ENCODE measurements at places on chromosomes 3 and 15.
A peak's percentile ranks its signal among the peaks of the same experiment; 100 is the strongest.

- no peak for DNase-seq
- H3K4me1 ChIP-seq = no peaks in the 10 kb centered on the region
- H3K27me3 ChIP-seq = no peaks in the 10 kb centered on the region
- H3K27ac ChIP-seq = no peak overlapping the region
- no peaks in the 10 kb centered on the region for H3K36me3 ChIP-seq
- no peak overlapping the region for H3K4me3 ChIP-seq
Observed at GRCh38 chr15:28929200-28929599, 43.4 kb downstream of the APBA2 start.

GRCh38 chr3:38059591-38059990 is 20.6 kb downstream of the DLEC1 start:
- H3K27ac ChIP-seq = no peak overlapping the region
- no peaks in the 10 kb centered on the region for H3K4me1 ChIP-seq
- no peaks in the 10 kb centered on the region for H3K27me3 ChIP-seq
- H3K36me3 ChIP-seq = no peaks in the 10 kb centered on the region

- no peaks in the 10 kb centered on the region for H3K36me3 ChIP-seq
- H3K4me3 ChIP-seq = no peak overlapping the region
- no peaks in the 10 kb centered on the region for H3K4me1 ChIP-seq
- no peak for DNase-seq
- H3K27ac ChIP-seq = no peak overlapping the region
Observed at GRCh38 chr3:280681-281080, 84.1 kb downstream of the CHL1 start.

GRCh38 chr3:133112666-133113065 is 74.5 kb downstream of the TMEM108 start:
- peaks cover 4% of the 10 kb centered on the region for H3K27me3 ChIP-seq
- no peaks in the 10 kb centered on the region for H3K4me1 ChIP-seq
- H3K27ac ChIP-seq = no peak overlapping the region
- DNase-seq = no peak

- peaks cover 93% of the 10 kb centered on the region for H3K27me3 ChIP-seq
- peak; percentile 39 for DNase-seq
- no peak within 1 kb of the TSS for H3K27ac ChIP-seq
- H3K4me3 ChIP-seq = peak within 1 kb of the TSS; percentile 37
Observed at GRCh38 chr15:92393071-92393979, at the start of gene ST8SIA2. TSS of gene ST8SIA2 (plus strand) at chr15:92393881. CDS start at chr15:92394065, 184 bp downstream.

DNA sequence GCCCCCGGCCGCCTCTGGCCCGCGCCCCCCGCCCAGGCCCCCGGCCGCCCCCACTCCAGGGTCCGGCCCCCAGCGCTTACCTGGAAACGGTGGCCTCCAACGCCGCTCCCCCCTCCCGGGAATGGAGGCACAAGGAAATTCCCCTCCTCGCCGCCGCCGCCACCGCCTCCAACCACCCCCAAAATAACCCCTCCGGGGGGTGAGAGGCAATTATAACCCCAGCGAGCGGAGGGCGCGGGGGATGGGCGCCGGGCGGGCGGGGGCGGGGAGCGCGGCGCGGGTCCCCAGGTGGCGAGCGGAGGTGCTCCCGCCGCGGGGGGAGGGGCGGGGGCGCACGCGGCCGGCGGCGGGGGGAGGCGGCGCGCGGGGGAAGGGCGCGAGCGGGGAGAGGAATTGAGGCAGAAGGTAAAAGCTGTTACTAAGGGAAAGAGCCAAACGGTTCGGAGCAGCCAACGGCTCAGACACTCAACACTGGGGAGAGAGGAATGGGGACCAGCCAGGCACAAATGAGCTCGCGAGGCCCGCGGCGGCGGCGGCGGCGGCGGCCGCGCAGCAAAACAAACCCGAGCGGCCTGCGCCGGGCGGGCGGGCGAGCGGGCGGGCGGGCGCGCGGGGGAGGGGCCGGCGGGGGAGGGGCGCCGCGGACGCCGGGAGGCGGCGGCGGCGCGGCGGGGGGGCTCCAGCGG is at the start of gene TBL1XR1:
Gene TBL1XR1, minus strand, starts transcription at position 442 of the 686 bp plus-strand sequence. CDS start 132,505 bp downstream, outside the sequence.
- no peaks in the 10 kb centered on the region for H3K27me3 ChIP-seq
- peaks cover 29% of the 10 kb centered on the region for H3K4me1 ChIP-seq
- DNase-seq = peak; percentile 96
- peak within 1 kb of the TSS; percentile 79 for H3K4me3 ChIP-seq
- H3K36me3 ChIP-seq = no peaks in the 10 kb centered on the region
- peak within 1 kb of the TSS; percentile 98 for H3K27ac ChIP-seq

DNA sequence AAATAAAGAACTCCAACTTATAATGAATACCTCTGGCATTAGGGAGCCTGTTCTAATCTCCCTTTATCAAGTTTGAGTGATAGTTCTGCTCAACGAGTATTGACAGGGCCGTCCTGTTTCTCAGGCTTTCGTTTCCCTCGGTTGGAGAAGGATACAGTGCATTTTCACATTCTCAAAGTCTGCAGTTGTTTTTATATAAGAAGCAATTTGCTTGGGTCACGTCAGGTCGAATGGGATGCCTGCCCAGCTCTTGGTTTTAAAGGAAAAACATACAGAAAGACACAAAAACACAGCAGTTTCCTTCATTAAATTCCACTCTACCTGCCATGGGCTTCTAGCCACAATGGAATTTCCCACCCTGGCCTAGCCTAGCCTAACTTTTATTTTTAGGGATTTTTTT is 366.3 kb downstream of the TIGIT start:
- H3K27ac ChIP-seq = no peak overlapping the region
- no peaks in the 10 kb centered on the region for H3K27me3 ChIP-seq
- no peak for DNase-seq
- H3K36me3 ChIP-seq = no peaks in the 10 kb centered on the region

GRCh38 chr3:20637729-20638128 is 451.7 kb upstream of the SGO1 start:
- H3K36me3 ChIP-seq = no peaks in the 10 kb centered on the region
- H3K4me3 ChIP-seq = no peak overlapping the region
- H3K27me3 ChIP-seq = no peaks in the 10 kb centered on the region
- peak; percentile 62 for DNase-seq

DNA sequence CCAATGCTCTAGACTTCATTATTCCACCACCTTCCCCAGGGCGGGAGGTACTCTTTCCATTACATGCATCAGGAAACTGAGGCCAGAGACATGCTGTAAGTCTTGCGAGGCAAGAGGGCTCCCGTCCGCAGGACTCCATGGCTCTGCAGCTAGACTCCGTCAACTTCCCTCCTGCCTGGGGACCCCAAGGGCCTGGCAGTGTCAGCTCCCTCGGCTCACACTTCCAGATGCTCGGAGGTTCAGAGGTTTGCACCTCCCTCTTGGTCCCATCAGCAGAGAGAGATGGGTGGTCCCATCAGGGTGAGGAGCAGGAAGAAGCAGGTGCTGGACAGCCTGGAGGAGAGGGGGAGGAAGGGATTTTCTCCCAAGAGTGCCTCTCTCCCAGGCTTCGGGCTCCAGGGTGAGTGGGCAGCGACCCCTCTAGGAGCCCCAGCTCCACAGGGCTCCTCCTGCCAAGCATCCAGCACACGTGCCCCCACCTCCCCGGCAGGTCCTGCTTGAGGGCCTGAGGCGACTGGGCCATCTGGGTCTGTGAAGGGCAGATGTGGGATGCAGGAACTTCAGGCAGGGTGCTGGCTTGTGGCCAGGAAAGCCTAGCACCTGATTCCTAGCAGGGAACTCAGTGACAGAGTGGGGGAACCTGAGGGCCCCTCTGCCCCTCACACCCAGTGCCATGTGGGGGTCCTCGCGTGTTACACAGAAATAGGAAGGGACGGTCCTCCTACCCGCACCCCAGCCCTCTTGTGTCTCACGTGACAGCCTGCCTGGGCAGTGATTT is 9.3 kb downstream of the PAK6 start:
- no peaks in the 10 kb centered on the region for H3K36me3 ChIP-seq
- H3K4me3 ChIP-seq = no peak overlapping the region
- DNase-seq = no peak
- no peak overlapping the region for H3K27ac ChIP-seq
- no peaks in the 10 kb centered on the region for H3K27me3 ChIP-seq

GRCh38 chr15:22815766-22816165 is 22.7 kb upstream of the NIPA2 start:
- H3K36me3 ChIP-seq = no peaks in the 10 kb centered on the region
- no peaks in the 10 kb centered on the region for H3K27me3 ChIP-seq
- no peak overlapping the region for H3K27ac ChIP-seq
- no peaks in the 10 kb centered on the region for H3K4me1 ChIP-seq
- DNase-seq = no peak

DNA sequence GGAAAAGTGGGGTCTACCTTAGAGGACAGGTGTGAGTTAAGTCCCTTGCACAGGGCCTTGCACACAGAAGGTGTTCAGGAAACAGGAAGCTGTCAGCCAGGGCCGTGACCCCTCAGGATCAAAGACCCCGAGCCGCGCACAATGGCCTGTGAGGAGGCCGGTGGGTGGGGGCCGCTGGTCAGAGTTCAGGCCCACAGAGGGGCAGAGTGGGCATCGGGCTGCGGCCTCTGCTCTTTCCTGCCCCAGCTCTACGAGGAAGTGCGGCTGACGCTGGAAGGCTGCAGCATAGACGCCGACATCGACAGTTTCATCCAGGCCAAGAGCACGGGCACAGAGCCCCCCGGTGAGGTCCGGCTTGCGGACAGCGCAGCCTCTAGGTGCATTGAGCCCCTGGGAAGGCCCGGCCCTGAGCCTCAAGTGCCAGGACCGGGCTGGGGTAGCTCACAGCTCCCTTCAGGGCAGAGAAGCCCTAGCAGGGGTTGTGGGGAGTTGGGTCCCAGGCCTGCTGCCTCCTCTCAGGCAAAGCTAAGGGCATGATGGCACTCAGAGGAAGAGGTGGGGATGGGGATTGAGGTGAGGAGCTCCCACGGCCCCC is 37.2 kb downstream of the PSTPIP1 start:
- no peak overlapping the region for H3K4me3 ChIP-seq
- H3K27ac ChIP-seq = no peak overlapping the region
- no peaks in the 10 kb centered on the region for H3K27me3 ChIP-seq
- H3K36me3 ChIP-seq = no peaks in the 10 kb centered on the region

GRCh38 chr3:150434234-150434633 is 26.1 kb downstream of the TSC22D2 start:
- no peak overlapping the region for H3K4me3 ChIP-seq
- H3K27ac ChIP-seq = no peak overlapping the region
- no peaks in the 10 kb centered on the region for H3K36me3 ChIP-seq
- no peaks in the 10 kb centered on the region for H3K27me3 ChIP-seq
- no peak for DNase-seq

DNA sequence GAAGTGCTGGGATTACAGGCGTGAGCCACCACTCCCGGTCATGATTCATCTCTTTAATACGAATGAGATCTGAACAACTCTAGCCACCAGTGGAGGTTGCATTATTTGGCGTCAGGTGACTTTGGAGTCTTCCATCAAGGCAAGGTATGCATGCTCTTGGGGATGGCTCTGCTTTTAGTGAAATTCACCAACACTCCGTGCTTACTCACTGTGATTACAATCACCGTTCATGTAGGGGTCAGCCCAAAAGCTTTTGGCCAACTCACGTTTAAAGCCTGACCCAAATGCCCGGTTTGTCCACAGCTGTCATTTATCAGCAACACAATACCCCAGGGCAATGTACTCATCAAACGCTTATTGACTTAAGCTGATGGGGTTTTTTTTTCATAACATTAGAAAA is 155.4 kb downstream of the PDZRN3 start:
- no peaks in the 10 kb centered on the region for H3K4me1 ChIP-seq
- no peak overlapping the region for H3K27ac ChIP-seq
- no peak overlapping the region for H3K4me3 ChIP-seq

DNA sequence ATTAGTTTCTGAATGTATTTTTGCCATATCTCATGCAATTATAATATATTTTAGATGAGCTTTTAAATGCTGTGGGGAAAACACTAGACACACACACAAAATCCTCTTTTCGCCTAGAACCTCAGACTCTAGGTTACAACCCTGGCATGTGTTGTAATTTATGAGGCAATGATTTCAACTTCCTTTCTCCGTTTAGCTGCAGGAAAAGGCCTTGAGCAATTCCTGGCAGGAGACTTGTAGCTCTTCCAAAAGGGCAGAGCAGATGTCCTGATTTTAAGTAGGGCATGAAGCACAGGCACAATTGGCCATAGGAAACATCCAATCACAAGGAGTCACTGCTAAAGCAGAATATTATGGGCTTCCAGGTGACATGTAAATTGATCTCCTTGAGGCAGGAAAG is 82.0 kb downstream of the GPR156 start:
- peak; percentile 91 for DNase-seq
- H3K27me3 ChIP-seq = no peaks in the 10 kb centered on the region
- H3K4me1 ChIP-seq = peaks cover 27% of the 10 kb centered on the region
- H3K27ac ChIP-seq = peak overlapping the region; percentile 38

GRCh38 chr3:7621046-7621630 is 760.2 kb downstream of the GRM7 start:
- no peaks in the 10 kb centered on the region for H3K27me3 ChIP-seq
- no peak overlapping the region for H3K27ac ChIP-seq
- H3K4me1 ChIP-seq = no peaks in the 10 kb centered on the region
- DNase-seq = no peak
- H3K4me3 ChIP-seq = no peak overlapping the region
- H3K36me3 ChIP-seq = no peaks in the 10 kb centered on the region

GRCh38 chr3:13716540-13717221 is 163.2 kb downstream of the WNT7A start:
- no peak overlapping the region for H3K27ac ChIP-seq
- no peaks in the 10 kb centered on the region for H3K4me1 ChIP-seq
- H3K4me3 ChIP-seq = no peak overlapping the region
- H3K36me3 ChIP-seq = no peaks in the 10 kb centered on the region

- H3K4me3 ChIP-seq = no peak overlapping the region
- no peaks in the 10 kb centered on the region for H3K36me3 ChIP-seq
- no peaks in the 10 kb centered on the region for H3K27me3 ChIP-seq
Observed at GRCh38 chr3:162170581-162170980, 674.0 kb downstream of the OTOL1 start.

DNA sequence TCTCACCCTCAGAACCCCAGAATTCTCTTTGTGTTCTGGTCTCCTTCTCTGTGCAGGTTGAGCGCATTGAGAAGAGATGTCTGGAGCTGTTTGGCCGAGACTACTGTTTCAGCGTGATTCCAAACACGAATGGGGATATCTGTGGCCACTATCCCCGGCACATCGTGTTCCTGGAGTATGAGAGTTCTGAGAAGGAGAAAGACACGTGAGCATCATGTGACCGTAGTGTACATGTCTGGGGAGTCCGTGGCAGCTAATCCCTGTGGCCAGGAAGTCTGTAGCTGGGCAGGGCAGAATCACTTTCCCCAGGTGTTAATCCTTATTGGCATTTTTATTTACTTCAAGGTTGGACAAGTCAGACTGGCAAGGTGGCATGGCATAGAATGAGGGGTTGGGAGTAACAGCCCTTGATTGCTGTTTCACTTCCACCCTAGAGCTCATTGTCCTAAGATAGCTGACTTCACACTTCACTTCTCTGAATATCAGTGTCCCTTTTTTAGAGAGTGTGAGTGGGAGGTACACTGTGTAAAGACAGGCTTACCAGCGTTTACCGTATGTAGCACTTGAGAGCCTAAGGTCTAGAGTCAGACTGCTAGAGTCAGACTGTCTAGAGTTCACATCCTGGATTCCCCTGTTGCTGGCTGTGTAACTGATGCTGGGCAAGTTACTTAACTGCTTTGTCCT is 4.4 kb downstream of the MTMR14 start:
- no peaks in the 10 kb centered on the region for H3K4me1 ChIP-seq
- H3K27me3 ChIP-seq = no peaks in the 10 kb centered on the region
- H3K4me3 ChIP-seq = no peak overlapping the region
- DNase-seq = no peak

GRCh38 chr3:157156837-157157635 is 2.9 kb downstream of the CCNL1 start:
- H3K27me3 ChIP-seq = no peaks in the 10 kb centered on the region
- peaks cover 55% of the 10 kb centered on the region for H3K4me1 ChIP-seq
- H3K36me3 ChIP-seq = peaks cover 72% of the 10 kb centered on the region
- H3K4me3 ChIP-seq = peak overlapping the region; percentile 84
- peak; percentile 38 for DNase-seq
- no peak overlapping the region for H3K27ac ChIP-seq

- H3K27me3 ChIP-seq = no peaks in the 10 kb centered on the region
- DNase-seq = peak; percentile 53
- no peak overlapping the region for H3K27ac ChIP-seq
- H3K36me3 ChIP-seq = no peaks in the 10 kb centered on the region
Observed at GRCh38 chr3:147735616-147736015, 326.5 kb downstream of the ZIC1 start.

All from A673 (cell line).